ENCODE measurements at places on chromosomes 6 and 20.

DNA sequence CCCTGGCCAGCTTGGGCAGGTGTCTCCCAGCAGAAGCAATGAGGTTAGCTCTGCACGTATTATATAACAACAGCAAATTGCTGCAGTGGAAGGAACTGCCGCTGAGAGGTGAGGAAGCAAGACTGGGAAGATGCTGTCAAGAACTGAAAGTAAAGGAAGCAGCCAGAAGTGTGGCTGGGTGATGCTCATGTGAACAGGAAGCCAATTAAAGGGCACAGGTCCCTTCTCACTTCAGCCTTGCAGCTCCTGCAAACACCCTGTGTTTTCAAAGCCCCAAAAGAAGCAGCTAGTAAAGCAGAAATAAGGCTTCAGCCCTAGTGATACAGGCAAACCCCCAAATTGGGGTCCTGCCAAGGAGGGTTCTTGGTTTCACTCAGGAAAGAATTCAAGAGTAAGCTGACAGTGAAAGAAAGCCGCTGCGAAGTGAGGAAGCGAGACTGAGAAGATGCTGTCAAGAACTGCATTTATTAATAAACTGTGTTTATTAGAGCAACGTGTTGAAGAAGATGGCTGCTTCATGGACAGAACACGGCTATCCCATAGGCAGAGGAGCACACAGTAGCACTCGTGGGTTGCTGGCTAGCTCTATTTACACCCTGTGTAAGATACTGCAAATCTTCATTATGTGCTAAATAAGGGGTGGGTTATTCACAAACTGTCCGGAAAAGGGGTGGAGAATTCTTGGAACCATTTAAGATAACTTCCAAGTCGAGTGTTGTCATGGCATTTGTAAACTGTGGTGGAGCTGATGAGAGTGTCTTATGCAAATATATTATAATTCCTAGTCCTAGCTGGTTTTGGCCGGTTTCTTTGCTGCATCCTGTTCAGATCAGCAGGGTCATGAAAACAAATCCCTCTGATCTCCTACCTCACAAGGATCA is 152.2 kb downstream of the LINC00237 start:
- DNase-seq: no peak

DNA sequence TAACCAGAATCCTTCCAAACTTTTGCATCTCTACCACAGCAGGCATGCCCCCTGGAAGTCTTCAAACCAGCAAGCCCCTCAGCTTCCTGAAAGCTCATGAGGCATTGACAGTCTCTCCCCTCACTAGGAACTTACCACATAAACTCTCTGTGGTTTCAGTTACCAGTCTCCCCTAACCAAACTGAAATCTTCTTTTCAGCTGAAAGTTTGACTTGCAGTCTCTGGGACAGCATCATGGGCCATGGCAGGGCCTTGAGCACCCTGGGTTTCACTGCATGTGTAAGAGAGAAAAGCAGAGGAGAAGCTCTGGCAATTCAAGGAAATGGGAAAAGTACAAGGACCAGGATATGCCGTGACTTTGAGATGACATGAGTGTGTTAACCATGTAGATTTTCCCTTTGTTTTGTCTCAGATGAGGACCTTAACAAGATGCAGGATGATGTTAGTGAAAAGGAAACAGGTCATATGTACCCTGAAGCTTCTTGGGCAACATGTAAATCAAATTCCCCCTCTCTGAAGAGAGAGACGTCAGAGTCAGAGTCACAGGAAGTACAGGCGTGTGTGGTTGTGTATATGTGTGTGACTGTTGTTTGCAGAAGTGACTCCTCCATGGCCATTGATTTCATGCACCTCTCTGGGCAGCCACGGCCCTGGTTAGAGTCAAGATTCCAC is 106.3 kb downstream of the TNFRSF21 start:
- DNase-seq: no peak

- no peak for DNase-seq
Observed at GRCh38 chr20:47429409-47429808, 72.3 kb upstream of the NCOA3 start.

DNA sequence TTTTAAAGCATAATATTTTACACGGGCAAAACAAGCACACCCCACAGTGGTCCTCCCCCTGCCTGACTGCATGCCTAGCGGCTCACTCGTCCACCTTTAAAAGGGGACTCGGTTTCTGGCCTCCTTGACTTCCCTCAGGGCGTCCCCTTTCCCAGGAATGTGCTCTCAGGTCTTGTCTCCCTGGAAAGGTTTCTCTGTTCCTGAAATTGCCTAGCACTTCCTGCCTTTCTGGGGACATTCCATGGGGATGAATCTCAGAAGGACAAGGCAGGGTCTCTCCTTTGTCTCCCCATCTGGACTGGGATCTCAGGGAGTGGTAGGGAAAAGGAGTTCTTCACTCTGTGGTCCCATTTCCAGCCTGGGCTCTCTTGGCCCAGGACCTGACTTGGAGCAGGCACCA is 4.9 kb downstream of the TCF15 start:
- no peak for DNase-seq

- DNase-seq: no peak
Observed at GRCh38 chr20:58696411-58696961, 3.9 kb downstream of the NPEPL1 start.

- no peak for DNase-seq
Observed at GRCh38 chr20:37944456-37944981, 41.6 kb downstream of the VSTM2L start.

DNA sequence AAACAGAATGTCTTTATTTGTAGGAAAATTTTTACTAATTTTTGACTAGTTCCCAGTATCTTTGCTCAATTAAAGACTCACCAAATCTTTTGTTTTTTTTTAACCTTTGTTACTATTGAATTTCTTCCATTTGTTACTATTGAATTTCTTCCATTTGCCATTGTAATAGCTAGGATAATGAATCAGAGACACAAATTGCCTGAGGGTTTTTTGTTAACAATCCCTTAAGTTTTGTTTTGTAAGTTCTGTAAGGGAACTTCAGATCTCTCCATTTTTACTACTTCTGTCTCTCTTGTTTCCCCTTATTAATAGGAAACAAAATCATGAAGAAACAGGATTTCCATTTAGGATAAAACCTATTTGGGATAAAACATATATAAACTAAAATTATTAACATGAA is 104.3 kb downstream of the MAP3K4 start:
- DNase-seq: no peak

Data from astrocyte (in vitro differentiated cells and primary cell).